HT1080 (cell line): ENCODE measurements at places on chromosomes 7 and 10.

DNA sequence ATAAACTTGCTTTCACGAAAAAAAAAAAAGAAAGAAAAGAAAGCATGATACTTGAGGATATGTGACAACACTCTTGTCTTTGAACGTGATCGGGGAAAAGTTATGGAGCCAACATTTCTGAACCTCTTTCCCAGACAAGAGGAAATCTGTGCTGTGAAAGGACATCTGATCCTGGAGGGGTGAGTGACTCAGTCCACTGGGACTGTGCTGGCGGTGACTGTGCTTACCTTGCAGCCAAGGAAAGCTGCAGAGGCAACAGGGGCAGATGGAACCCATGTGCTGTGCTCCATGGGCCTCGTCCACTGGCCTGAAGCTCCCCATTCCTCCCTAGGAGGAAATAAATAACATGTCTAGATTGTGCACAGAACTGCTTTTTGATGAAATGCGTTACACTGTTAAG is 116.5 kb upstream of the RAB11FIP2 start:
- peak; percentile 64 for DNase-seq

GRCh38 chr10:121368347-121369025 is 229.8 kb downstream of the FGFR2 start:
- no peak for DNase-seq

GRCh38 chr7:73834626-73835191 is 3.9 kb downstream of the CLDN4 start:
- no peak for DNase-seq

DNA sequence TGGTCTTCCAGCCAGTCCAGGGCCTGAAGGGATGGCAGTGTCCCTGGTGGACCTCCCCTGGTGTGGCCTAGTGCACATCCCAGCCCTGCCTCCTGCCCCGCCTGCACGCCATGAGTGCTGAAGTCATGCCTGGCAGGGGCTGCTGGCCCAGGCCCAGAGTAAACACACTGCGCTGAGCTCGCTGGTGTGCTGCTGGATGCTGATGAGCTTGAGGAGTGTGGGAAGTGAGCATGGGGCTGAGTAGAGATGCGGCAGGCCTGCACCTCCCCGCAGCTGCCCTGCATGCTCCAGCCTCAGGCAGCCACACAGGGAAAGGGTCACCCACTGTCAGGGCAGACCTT is 43.2 kb downstream of the HTRA1 start:
- peak; percentile 90 for DNase-seq

- peak; percentile 75 for DNase-seq
Measured at GRCh38 chr10:60282771-60283353, 106.8 kb downstream of the ANK3 start.

- DNase-seq: no peak
Measured at GRCh38 chr10:11162828-11163599, 145.3 kb downstream of the CELF2 start.

DNA sequence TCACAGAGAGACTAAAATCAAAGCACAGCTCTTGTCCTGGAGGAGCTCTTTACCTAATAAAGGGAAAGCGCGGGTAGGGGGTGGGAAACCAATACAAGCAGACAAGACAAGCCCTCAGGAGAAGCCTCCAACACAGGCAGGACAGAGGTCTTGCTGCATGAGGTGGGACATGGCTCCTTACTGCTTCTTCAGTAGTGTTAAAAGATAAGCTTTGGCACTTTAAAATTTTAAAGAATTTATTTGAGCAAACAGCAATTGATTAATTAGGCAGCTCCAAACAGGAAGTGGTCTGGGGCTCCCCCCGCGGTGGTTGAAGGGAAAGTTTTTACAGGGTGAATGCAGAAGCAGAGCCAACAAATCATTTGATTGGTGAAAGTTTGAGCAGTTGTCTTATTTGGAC is 50.3 kb upstream of the MACC1 start:
- no peak for DNase-seq

DNA sequence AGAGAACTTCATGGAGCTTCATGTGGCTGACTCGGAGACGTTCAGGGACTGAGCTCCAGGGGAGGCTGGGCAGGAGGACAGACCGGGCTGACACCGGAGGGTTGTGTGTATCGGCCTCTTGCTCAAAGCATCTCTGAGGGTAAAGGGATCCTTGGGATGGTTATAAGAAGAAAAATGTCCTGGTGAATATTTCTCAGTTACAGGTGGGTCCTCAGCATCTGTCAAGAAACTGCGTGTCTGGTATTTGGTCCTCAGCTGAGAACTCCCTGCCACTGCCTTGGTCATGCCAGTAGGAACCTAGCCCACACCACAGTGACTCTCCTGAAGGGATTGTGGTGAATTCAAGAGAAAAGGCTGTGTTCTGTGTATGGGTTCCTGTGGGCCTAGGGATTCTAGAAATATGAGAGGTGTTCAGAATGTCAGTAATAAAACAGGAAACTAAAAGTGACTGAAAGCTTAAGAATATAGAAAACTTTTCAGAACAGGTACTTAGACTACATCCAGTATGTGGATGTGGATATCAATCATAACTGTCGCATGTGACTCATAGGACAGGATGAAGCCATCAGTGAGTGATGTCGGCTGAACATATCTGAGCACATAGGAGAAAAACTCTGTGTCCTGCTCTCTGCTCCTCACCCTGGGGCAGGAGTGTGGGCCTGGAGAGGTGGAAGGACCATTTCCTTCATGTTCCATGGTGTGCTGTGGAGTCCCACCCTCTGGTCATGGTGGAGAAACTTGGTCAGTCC is 28.4 kb downstream of the MBL2 start:
- DNase-seq: no peak
